ENCODE measurements at places on chromosomes 12 and 14. TPM values are rescaled to one million over a fixed set of nuclear protein-coding genes. Genes with fewer than 3 reads are reported as not detected.

Gene MIP
- not detected for total RNA-seq

Gene NRIP2
- total RNA-seq = not detected

Gene C12orf75
- 311 TPM for total RNA-seq

Gene NUAK1
- not detected for total RNA-seq

Gene RTN1
- total RNA-seq = not detected

Gene TRHDE
- not detected for total RNA-seq

Gene NTN4
- not detected for total RNA-seq

Gene SIX6
- not detected for total RNA-seq

Gene GPRC5D
- not detected for total RNA-seq

Gene PPP1R13B
- 12.6 TPM for total RNA-seq

Gene ADAMTS20
- not detected for total RNA-seq

Gene ASB8
- 47.2 TPM for total RNA-seq

All from activated CD8-positive, alpha-beta T cell treated with anti-CD3 and anti-CD28 coated beads, Interleukin-2, amount 10 ng/mL, durations not matched to agents 7 days and 5 days (primary cell).